ENCODE measurements at places on chromosomes 16 and 17.

DNA sequence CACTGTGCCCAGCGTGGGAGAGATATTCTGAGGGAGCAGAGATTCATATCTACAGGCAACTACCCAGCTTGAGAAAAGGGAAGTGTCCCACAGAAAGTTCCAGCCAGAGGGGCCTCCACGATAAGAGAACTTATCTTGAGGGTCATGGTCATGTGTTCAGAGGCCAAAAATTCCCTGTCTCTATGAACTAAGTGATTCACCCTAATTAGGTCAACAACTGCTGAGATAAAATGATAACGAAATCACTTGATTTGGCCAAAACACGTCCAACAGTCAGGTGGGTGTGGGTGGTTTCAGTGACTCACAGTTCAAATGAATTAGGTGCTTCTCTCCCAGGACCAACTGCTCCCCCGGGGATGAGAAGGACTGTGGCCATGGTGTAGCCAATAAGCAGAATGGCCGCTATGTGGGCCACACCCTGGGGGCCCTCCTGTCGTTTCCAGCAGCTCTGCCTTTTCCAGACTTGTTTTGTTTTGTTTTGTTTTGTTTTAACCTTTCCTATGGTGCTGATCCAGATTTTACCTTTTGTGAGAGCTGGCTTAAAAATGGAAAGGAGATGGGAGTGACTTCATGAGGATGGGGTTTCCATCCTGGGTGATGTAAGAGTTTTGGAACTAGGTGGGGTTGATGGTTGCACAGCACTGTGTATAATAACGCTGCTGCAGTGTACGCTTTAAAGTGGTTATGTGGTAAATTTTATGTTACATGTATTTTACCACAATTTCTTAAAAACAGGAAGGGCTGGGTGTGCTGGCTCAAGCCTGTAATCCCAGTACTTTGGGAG lies 8.7 kb downstream of the DNAI2 start:
- no peak for DNase-seq

GRCh38 chr17:60602385-60602742 lies 2.4 kb downstream of the PPM1D start:
- no peak for DNase-seq

GRCh38 chr16:85353839-85354685 lies 241.8 kb upstream of the CIBAR2 start:
- no peak for DNase-seq

DNA sequence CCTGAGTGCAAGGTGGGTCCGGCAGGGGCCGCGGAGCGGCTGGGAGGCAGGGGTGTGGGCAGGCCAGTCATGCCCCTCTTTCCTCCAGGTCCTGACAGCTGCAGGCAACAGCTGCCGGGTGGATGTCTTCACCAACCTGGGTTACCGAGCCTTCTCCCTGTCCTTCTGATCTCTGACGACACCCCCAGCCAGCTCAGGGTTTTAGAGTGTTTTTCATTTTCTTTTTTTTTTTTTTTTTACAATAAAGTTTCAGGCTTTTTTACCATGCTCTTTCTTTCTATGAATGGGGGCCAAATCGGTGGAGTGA lies 3.6 kb downstream of the THOC6 start:
- no peak for DNase-seq

- DNase-seq: no peak
Observed at GRCh38 chr17:41215681-41216080, 10.8 kb upstream of the KRTAP9-2 start.

DNA sequence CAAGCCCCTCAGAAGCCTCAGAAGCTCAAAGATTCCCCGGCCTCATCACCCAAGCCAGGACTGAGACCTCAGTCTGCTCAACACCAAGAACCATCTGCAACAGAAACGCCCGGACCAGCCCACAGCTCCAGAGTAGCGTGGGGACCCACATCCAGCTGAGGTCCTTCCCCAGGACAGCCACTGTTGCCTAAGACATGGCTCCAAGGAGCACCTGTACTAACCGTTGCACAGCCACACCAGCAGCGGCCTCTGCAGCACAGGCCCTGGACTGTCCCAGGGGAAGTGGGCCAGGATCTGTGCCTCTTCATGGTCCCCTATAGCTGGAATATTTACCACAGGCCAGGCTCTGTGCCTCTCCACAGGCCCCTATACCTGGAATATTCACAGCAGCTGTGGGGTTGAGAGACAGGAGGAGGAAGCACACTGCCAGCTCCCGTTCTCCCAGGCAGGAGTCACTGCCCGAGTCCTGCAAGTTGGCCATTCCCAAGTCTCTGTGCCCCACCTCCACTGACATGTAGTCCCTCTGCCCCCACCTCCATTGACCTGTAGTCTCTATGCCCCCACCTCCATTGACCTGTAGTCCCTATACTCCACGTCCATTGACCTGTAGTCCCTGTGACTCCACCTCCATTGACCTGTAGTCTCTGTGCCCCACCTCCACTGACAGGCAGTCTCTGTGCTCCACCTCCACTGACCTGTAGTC lies 38.5 kb downstream of the RPH3AL start:
- no peak for DNase-seq

DNA sequence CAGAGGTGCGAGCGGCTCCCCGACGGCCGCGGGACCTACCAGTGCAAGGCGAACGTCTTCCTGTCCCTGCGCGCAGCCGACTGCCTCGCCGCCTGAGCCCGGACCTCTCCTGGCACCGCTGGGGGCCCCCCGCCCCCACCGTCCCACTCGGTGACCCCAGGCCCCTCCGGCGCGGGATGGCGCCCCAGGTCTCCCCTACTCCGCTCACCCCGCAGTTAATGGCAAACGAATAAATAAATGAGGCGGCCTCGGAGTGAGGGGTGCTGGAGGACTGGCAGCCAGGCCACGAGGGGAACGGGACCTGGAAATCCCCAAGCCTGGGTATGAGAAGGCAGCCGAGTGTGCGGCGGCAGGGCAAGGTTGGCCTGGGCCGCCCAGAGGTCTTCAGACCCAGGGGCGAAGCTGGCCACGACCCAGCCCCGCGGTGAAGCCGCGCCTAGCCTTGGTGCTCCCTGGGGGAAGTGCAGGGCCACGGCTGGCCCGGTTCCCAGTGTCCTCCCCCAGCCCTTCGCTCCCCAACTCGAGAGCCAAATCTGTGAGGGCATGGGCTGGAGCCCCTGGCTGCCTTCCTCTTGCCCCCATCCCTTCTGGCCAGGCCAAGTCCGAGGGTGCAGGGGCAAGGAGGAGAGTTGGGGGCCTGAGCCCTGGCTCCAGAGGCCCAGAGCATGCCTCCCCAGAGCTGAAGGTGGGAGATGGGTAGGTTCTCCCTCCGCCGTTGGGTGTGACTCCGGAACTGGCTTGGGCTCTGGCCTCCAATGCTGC lies 796 bp downstream of the NPB start:
- no peak for DNase-seq

- DNase-seq: peak; percentile 75
Observed at GRCh38 chr17:47935961-47936360, 5.4 kb upstream of the PNPO start.

DNA sequence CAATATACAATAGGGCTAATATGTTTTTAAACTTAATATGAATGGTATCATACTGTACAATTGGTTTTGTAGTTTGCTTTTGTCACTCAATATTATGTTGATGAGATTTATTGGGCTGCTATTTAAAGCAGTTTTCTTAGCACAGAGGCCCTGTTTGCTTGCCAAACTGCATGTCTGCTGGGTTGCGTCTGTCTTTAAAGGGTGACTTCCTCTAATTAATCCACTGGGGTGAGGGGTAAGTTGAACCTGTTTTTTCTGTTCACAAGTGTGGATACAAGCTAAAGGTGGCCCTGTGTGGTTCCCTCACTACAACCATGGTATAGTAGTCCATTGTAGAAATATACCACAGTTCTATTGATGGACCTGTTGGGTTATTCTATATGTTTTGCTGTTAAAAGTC lies 19.7 kb downstream of the TTC19 start:
- no peak for DNase-seq

- peak; percentile 17 for DNase-seq
Observed at GRCh38 chr17:31068291-31068690, 26.5 kb upstream of the NF1 start.

DNA sequence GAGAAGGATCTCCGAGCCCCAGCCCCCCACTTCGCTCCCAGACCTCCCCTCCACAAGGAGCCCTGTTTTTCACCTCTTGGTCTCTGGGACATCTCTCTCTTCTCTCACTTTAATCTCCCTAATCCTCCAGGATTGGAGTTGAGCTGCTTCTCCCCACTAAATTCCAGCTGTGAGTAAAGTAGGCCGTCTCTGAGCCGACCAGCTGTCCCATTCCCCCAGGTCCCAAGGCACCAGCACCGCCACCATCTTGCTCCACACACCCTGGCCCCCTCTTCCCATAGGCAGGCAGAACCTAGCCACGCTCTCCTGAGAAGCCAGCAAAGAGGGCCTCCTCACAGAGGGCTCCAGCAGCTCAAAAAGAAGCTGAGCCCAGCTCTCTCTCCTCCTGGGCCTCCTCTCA lies 878 bp downstream of the DLG4 start:
- no peak for DNase-seq

DNA sequence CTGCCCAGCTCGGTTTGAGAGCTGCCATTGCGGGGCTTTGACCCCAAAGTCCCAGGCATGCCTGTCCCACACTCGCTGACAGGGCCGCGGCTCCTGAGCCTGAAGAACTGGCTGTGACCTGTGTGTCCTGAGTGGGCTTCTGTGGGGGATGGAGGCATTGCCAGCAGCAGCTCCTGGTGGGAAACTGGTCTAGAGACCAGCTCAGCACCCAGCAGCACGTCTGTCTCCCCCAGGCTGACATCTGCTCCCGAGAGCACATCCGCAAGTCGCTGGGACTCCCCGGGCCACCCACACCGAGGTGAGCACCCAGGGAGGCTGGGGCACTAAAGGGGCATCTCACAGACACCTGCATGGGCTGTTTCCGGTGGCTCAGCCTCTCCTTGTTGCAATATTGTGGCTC lies 13.4 kb downstream of the ENDOV start:
- no peak for DNase-seq

DNA sequence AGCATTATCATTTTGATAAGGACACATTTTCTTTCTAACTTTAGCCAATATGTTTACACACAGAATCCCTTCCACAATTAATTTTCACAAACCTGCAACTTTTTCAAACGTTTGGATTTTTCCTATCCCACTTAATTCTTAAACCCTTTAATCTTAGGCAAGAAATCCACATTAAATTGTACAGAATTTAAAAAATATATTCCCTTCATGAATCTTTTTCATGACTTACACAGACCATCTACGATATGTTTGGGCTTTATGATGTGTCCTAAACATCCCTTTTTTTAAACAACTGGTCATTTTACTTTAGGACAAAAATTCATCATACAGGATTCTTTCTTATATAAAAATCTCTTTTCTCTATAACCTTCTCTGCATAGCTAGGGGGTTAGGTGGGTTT lies 241.5 kb upstream of the CNTNAP4 start:
- DNase-seq: no peak

DNA sequence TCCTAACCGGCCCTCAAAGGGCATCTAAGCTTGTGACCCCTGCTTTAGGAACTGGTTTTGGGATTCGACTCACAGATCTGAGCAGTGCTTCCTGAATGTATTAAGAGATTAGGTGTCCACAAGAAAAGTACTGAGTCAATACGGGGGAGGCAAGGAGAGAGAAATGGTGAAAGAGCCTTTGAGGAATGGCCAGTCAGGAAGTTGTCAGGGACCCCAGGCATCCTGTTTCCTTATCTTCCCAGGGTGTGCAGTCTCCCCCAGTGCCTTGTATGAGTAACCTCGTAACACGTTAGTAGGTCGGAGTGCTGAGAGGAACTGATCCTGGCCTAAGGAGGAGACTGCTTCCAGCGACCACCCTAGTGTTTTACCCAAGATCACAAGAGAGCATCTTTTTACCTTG lies 16.4 kb upstream of the TMED6 start:
- DNase-seq: no peak

- no peak for DNase-seq
Observed at GRCh38 chr16:78903237-78903636, 697.3 kb downstream of the MAF start.

DNA sequence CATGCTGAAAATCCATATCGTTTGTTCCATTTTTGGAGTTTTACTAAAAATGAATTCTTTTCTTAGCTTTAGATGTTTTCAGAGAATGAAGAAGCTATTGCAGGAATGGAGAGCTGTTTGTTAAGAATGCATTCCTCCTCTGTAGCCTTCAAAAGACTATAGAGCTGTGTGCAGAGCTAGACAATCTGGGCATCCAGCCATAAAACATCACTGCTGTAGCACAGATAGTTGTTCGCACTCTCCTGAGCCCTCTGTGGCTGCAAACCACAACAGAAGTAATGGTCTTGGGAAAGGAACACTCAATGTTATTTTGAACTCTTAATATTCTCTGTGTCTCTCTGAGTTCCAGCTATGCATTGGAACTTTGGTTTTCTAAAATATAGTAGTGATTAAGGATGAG lies 4.9 kb downstream of the TNRC6C start:
- peak; percentile 97 for DNase-seq

GRCh38 chr16:56357241-56357764 lies 68.0 kb downstream of the AMFR start:
- peak; percentile 61 for DNase-seq

- no peak for DNase-seq
Observed at GRCh38 chr17:66177048-66177447, 14.9 kb downstream of the CEP112 start.

DNA sequence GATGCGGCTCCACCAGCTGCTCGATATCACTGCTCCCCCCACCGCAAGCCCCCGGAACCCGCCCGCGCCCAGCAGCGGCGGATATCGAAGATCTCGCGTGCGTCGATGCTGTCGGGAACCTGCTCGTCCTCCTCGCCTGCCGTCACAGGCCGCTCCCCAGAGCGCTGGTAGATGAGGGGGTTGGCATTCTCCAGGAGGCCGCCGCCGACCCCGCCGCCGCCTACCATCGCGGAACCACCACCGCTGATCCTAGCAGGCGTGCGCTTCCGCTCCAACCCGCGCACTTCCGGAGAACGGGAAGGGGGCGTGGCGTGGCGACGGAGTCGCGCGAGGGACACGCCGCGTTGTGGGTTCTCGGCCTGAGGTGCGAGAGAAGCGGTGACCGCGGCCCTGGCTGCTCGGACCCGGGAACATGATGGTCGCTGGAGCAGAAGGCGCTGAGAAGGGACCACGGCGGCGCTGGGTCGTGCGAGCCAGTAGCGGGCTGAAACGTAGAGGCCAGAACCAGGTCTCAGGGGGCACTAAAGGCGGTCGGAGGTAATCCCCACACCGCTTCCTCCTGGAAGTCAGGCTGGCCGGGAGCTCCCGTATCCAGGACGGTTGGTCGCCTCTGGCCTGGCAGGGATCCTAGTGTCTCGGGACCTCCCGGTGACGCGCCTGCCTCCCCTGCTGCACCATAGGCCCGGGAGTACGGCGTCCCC lies at the start of gene CIAO2B:
CIAO2B (minus strand) TSS at position 265 of the 701 bp plus-strand sequence; CDS start at position 227, 38 bp downstream.
- DNase-seq: peak; percentile 83
